ENCODE measurements at places on chromosomes 12 and 14.

DNA sequence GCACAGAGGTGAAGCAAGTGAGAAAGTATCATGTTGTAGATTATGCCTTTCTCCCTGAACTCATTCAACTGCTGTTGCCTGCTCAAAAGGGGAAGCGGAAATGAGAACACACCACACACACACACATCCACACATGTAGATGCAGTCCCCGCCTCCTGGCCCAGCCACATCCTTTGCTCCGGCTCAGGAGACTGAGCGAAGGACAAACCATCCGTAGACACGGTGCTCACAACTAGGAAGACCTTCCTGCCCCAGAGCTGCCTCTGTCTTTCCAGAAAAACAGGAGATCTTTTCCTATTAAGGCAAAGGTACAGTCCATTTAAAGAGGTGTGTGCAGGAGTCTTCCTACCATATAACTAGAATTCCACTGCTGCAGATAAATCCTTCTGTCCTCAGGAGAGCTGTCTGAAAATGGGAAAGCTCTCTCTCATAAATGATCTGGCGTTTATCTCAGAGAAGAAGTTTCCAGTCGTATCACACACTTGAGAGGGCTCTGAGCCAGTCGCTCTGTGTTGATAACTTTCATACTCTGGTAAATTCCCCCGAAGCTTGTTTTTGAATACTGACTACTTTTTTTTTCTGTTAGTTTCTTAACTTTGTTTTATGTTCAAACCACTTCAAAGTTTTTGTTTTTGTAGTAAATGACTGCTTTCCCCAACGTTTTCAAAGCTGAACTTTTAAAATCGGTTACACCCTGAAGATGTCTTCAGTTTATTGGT, at the start of gene TESPA1:
Gene TESPA1 (minus strand): TSS at position 105 of the 719 bp plus-strand sequence. CDS start 10,200 bp downstream, outside the sequence.
- no peak for DNase-seq

- DNase-seq: no peak
Observed at GRCh38 chr14:36949371-36949770, 223.0 kb downstream of the SLC25A21 start.

DNA sequence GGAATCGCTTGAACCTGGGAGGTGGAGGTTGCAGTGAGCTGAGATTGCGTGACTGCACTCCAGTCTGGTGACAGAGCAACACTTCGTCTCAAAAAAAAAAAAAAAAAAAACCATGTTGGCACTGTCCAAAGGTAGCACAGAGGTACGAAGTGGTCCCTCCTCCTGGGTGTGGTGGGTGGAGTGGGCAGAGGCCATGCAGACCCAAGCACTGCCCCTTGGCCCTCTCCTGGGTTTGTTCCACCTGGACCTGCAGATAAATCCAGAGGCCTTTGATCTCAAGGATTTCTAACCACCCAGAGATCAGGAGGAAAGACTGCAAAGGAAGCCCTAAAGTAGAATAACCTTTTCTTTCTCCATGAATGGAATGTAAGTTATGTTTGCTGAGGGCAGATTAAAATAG, 8.7 kb upstream of the GALNT6 start:
- no peak for DNase-seq

- DNase-seq: no peak
Observed at GRCh38 chr12:116011217-116011616, 266.3 kb downstream of the MED13L start.

DNA sequence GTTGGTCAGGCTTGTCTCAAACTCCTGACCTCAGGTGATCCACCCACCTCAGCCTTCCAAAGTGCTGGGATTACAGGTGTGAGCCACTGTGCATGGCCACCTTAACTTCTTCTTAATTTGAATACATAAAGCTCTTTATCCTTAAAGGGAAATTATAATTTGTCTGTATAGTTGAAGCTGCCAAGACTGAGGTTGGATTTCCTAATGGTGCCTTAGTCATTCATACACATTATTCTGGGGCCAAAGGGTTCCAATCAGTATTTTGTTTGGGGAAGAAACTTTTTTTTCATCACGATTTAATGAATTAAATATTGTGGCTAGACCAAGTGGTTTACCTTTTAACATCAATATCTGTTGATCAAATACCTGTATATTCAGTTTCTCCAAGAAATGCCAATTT, 135.9 kb downstream of the SYT1 start:
- no peak for DNase-seq

- DNase-seq: no peak
Observed at GRCh38 chr14:54918427-54918826, 15.8 kb upstream of the GCH1 start.

- peak; percentile 82 for DNase-seq
Observed at GRCh38 chr12:122399592-122400373, 22.7 kb downstream of the CLIP1 start.

GRCh38 chr12:108080363-108080762, 48.7 kb upstream of the WSCD2 start:
- peak; percentile 50 for DNase-seq

- no peak for DNase-seq
Observed at GRCh38 chr12:51922146-51922545, 14.8 kb downstream of the ACVRL1 start.

DNA sequence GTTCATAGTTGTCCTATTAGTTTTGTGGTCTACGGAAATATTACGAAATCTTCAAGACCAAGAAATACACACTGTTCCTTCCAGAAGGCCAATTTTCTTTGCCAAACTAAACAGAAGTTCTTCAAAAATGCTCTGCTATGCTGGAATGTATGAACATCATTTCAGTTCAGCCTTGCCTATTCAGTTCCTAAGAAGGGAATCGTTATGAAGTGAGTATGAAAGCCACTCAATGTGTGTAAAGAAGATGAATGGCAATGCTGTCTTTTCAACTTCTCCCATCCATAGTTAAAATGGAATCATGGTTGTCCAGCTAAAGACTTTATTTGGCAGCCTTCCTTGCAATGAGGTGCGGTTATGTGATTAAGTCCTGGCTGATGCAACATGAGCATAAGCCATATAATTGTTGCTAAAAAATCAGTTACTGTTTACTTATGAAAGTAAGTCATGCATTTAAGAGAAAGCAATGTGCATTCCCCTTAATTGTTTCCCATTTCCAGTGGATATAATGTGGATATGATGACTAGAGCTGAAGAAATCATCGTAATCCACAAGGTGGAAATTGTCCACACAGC, 73.8 kb upstream of the PTPRR start:
- no peak for DNase-seq

DNA sequence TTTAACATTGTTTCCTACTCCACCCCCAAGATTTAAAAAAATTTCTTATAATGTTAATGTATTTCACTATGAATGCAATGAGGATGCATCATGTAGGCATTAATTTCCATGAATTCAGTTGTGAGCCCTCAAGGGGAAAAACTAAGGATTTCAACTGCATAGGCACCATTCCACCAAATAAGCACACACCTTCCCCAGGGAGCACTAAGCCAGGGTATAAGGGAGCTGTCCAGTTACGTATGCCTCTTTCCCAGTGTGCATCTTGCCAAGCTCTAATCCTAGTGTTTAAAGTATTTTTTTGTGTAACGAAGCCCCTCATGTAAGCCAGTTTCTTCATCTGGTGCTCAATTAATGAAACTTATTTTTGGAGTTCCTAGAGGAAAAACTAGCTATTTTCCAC, 6.6 kb downstream of the FERMT2 start:
- DNase-seq: no peak

All from NCI-H1417 (cell line).